CD4-positive, alpha-beta T cell (primary cell): ENCODE measurements at places on chromosomes 3 and 15.

DNA sequence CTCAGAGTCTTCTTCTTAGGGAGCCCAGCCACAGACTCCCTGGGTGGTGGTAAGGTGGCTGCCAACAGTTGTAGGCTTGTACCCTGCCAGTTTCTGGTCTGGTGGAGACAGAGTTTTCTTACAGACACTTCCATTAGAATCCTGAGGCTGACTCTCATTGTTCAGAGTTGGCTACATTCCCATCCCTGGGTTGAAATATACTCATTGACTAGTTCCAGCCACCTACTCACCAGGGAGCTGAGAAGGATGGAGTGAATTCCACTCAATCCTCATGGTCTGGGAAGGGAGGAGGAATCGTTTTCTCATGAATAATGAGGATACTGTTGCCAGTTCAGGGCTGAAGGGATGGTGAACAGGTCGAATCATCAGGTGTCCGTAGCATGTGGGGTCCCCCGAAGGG is 226.5 kb upstream of the PROK2 start:
- DNase-seq = no peak

GRCh38 chr3:3693593-3693992 is 105.6 kb upstream of the LRRN1 start:
- DNase-seq = no peak

GRCh38 chr3:36197151-36197550 is 183.2 kb upstream of the STAC start:
- DNase-seq = no peak

DNA sequence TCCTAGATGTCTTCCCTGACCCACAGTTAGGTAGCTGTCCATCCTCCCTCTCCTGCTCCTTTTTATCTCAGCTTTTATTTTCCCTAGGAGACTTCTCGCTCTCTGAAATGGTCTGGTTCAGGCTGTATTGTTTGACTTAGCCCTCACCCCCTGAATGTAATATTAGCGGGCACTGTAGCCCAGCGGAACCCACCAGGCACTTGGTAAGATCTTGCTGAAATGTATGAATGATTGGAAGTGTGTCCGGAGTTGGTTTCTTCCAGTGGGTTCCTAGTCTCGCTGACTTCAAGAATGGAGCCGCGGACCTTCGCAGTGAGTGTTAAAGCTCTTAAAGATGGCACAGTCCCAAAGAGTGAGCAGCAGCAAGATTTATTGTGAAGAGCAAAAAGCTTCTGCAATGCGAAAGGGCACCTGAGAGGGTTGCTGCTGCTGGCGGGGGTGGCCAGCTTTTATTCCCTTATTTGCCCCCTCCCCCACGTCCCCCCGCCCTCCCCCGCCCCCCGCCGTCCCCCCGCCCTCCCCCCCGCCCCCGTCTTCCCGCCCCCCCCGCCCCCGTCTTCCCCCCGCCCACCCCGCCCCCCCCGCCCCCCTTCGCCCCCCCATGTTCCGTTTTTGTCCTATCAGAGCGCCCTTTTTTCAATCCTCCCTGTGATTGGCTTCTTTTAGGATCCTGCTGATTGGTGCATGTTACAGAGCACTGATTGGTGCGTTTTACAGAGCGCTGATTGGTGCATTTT is 694 bp upstream of the EEFSEC start:
- no peak for DNase-seq

DNA sequence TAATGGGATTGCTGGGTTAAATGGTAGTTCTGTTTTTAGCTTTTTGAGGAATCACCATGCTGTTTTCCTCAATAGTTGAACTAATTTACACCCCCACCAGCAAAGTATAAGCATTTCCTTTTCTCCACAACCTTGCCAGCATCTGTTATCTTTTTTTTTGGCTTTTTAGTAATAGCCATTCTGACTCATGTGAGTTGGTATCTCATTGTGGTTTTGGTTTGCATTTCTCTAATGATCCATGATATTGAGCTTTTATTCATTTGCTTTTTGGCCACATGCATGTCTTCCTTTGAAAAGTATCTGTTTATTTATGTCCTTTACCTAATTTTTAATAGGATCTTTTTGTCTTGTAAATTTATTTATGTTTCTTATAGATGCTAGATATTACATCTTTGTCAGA is 288.2 kb downstream of the EPHA6 start:
- DNase-seq = no peak

DNA sequence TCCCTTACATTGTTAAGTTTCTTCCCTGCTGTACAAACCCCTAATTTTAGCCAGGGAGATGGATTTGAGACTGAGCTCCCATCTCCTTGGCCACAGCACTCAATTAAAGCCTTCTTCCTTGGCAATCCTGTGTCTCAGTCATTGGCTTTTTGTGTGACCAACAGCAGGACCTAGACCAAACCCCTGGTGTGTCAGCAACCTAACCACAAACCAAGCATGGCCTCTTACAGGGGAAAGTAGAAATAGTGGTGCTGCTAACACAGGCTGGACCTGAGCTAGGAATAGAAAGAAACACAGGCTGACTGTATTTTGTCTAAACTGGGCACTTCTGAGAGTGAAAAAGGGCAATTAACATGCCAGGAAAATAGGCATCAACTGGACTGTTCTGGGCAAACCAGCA is 37.9 kb downstream of the PPCDC start:
- DNase-seq = no peak

DNA sequence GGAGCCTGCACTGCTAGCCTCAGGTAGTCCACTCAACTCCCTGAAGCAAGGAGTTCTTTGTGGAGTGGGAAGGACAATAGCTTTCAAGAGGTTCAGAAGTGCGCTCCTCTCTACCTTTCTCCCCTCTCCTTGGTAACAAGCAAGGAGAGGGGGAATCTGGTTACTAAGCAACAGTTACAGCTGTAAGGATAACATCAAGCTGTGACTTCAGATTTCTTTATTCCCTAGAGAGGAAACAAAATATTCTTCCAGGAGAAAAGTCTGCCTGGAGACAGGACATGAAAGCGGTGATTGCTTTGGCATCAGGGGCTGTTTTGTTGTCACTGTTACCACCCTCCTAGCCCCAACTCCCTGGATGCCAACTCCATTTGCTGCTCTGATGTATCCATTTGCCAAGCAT is 70.4 kb downstream of the TRANK1 start:
- DNase-seq = no peak

- no peak for DNase-seq
Measured at GRCh38 chr3:153652076-153652475, 469.1 kb upstream of the ARHGEF26 start.

DNA sequence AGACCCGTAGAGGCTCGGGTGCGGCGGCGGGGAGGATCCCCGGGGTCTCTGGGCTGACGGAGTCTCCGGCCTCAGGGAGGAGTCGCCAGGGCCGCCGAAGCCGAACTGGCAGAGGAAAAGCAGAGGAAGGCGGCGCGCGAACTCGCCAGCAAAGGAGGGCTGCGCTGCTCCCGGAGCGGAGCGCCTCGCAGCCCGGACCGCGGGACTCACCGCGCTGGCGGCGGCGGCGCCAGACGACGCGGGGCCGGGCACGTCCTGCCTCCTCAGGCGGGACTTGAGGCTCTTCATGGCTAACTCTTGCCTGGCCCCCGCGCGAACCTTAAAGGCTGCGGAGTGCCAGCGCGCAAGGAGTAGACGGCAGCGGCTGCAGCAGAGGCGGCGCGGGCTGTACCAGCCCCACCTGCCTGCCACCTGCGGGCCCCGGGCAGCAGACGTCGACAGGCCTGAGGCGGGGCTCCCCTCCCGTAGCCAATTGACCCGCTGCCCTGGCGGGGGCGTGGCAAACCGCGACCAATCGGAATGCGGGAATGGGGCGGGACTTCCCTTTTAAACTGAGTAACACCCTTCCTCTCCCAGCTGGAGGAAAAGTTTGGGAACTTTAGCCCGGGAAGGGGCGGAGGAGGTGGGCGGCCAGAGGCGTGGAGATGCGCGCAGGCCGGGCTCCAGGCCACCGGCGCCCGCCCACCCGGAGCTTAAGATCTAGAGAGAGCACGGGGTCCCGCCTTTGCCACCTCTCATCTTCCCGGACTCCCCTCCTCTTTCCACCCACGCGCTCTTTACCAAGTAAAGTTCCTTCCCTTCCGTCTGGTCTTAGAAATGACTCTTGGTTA is at the start of gene UACA:
TSS of gene UACA (minus strand) at position 439 of the 830 bp plus-strand sequence. CDS start at position 288, 151 bp downstream.
- peak; percentile 41 for DNase-seq

DNA sequence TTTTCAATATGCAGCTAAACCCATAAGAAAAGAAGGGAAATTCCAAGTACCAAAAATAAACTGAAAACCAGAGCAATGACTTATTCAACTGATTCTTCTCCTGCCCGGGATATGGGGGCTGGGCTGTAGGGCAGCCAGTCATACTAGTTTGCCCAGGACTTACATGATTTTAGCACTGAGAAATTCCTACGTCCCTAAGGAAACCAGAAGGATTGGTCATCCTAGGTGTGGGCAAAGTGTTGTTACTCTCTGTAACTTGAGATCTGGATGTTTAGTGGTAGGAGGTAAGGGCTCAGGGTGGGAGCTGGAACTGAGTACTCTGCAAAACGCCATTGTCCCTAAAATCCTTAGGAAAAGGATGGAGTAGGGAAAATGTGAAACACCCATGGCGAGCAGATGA is 1.2 kb upstream of the DAZL start:
- no peak for DNase-seq

- DNase-seq = no peak
Measured at GRCh38 chr3:89698208-89698830, 590.9 kb downstream of the EPHA3 start.

GRCh38 chr3:29796808-29797207 is 515.9 kb downstream of the RBMS3 start:
- DNase-seq = no peak

GRCh38 chr15:100334905-100335304 is 6.9 kb downstream of the ADAMTS17 start:
- no peak for DNase-seq

GRCh38 chr15:83016906-83017305 is 5.5 kb upstream of the C15orf40 start:
- no peak for DNase-seq

- peak; percentile 11 for DNase-seq
Measured at GRCh38 chr3:181709537-181710279, 2.0 kb upstream of the SOX2 start.

GRCh38 chr3:28726840-28727239 is 378.2 kb upstream of the AZI2 start:
- no peak for DNase-seq

- no peak for DNase-seq
Measured at GRCh38 chr3:185979721-185980121, 41.9 kb upstream of the TRA2B start.

GRCh38 chr3:57309769-57310360 is 17.4 kb upstream of the ASB14 start:
- no peak for DNase-seq

DNA sequence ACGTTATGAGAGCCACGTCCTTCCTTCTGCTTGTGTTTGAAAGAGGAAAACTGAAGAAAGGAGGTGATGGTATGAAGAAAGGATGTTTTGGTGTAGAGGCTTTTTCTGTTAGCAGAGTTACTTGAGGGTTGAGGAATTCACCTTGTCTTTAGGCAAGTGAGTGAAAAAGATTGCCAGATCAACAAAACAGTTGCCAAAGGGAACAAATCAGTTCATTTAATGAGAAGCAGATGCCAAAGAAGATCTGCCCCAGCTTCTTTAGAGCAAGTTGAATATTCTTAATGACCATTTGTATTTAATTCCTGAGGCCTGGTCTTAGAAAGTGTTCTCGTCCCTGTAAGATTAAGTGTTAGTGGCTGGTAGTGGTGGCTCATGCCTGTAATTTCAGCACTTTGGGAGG is 2.6 kb downstream of the CHCHD6 start:
- DNase-seq = no peak

- DNase-seq = no peak
Measured at GRCh38 chr3:58868097-58868779, 181.6 kb downstream of the CFAP20DC start.

DNA sequence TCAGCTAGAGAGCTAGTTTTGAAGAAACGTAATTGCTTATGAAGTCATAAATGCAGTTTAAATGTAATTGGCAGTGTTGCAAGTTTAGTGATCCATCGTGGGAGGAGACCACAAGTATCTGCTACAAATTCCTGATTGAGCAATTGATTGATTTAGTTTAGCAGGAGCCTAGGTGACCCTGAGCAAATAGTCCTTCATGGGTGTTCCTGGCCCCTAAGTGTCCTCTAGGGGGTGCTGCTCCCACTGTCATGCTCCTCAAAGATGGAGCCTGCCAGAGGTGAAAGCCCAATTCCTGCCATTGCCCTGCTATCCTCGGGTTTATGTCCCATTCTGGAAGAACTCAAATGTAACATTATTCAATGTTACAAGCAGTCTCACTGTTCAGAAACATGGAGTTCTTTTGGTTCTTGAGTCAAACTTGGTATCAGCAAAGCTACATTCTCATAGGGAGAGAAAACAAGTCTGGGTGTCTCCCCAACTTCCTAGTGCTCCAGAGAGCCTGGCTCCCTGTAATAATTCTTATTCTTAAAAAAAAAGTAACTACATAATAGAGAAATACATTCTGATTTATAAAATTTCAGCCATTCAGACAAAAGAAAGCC is 29.8 kb upstream of the SENP5 start:
- peak; percentile 69 for DNase-seq

GRCh38 chr3:186621894-186622650 is 9.2 kb downstream of the AHSG start:
- no peak for DNase-seq

GRCh38 chr15:78301326-78301725 is 1.9 kb upstream of the SKIC8 start:
- DNase-seq = no peak

DNA sequence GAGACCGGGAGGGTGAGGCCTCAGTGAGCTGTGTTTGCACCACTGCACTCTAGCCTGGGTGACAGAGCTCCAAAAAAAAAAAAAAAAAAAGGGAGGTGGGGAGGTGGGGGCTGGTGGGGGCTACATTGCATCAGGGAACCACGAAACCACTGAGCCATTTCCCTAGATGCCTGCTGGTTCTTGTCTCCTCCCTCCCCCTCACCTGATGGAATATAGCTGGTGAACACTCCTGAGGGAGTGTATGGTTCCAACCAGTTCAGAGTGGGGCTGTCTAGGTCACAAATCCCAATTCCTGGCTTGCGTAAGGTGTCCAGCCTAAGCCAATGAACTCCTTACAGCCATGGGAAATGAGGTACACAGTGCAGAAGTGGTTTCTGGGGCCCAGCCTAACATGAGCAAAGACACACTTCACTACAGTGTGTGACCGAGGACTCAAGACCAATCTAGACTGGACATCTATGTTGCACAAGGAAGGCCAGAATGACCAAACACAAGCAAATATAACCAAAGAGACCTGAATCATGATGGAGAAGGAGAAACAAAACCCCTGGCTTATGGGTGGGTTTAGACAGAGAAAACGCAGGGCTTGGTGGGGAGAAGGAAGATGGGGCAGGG is 39.1 kb upstream of the OSBPL11 start:
- no peak for DNase-seq
